ENCODE measurements at places on chromosomes 2 and 18.

DNA sequence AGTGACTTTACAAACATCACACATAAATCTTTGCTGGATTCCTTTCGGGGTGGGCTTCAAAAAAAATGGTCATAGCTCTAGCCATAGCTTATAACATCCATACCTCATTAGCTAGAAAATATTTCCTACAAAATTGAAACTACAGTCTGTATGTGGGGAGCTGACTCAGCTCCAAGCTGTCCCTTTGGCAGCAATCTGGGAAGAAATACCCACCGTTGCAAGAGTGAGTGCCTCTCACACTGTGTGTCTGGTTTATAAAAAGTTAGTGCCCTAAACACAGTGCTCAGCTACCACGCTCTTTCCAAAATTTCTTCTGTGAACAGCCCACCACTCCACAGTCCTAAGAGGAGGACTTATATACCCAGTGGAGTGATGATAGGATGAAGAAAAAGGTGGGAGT lies 170.1 kb downstream of the RBM43 start:
- DNase-seq, result no peak

GRCh38 chr18:26073758-26074157 lies 16.7 kb downstream of the SS18 start:
- DNase-seq, result no peak

DNA sequence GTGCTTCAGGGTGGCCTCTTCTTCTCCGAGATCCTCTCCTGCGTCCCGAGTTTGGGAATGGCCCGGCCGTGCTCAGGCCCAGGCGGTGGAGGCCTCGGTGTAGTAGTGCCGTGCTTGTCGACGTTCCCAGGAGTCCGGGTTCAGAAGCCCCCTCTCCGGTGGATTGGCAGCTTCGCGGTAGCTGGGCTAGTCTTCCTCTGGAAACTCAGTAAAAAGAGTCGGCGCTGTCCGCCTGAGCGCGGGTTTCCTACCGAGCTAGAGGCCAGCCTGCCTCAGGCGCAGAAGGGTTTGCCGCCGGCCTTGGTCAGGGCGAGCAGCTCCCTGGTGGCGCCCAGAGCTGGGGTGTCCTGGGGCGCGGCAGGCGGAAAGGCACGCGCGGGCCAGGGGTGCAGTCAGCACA lies 3.2 kb downstream of the RALBP1 start:
- DNase-seq, result no peak

GRCh38 chr2:189413249-189413648 lies 28.0 kb upstream of the WDR75 start:
- no peak for DNase-seq

GRCh38 chr2:222038067-222038802 lies 260.6 kb downstream of the PAX3 start:
- no peak for DNase-seq

DNA sequence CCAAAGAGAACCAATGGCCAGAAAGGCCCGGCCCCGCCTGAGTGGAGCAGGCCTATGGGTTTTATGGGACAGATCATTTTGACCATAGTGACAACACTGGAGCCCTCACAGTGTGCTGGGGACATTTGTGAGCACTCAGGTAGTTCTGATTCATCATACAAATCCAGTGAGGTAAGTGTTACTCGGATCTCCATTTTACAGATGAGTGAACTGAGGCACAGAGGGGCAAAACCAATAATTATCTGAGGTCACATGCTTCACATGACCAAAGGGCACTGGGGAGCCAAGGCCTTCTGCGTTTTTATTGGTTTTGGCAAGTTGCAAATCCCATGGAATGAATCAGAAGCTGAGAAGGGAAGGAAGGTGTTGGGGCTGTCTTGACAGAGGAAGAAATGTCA lies 111.5 kb upstream of the MGAT5 start:
- no peak for DNase-seq

DNA sequence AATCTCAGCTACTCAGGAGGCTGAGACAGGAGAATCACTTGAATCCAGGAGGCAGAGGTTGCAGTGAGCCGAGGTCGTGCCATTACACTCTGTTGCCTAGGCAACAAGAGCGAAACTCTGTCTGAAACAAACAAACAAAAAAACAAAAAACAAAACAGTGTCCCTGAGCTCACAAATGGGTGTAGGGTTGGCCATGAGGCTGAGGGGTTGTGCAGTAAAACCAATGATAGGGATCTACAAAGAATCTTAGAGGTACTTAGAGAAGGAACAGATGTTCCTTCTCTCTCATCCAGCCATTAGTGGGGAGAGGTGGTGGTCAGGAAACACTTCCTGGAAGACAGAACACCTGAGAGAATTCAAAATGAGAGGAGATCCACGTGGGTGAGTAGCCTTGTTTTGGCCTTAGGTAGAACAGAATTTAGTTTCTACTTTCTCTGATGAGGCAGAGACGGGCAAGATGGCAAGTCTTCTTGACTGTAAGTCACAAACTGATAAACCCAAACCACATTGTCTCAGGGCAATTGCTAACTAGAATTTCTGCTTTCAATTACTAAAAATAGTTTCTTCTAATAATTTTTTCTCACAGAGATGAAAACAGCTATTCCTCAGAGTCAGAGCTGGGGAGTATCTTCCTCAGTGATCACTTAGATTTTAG lies 61.5 kb upstream of the PPM1B start:
- no peak for DNase-seq

DNA sequence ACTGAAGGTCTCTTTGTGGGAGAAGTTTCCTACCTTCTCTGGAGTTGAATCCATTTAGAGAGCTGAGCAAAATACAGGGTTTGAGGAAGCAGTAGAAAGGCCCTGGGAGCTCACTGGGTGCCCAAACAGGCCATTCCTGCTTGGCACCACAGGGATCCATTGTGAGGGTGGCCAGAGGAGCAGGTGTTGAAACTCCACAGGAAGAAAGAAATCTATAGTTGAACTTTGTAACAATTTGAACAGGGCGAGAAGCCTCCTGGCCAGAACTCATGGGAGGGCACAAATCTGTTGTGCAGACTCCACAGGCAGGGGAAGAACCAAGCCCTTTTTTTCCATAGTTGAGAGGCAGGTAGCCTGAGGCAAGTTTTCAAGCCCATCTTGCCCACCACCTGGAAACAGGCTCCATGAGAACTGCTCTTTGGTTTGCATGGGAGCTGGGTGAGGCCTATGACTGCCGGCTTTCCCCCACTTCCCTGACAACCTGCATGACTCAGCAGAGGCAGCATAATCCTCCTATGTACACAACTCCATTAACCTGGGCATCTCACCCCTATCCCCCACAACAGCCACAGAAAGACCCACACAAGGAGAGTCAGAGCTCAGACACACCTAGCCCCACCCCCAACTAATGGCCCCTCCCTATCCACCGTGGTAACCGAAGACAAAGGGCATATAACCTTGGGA lies 1053.0 kb downstream of the TSN start:
- no peak for DNase-seq
